ENCODE measurements at places on chromosomes 6 and 20.

DNA sequence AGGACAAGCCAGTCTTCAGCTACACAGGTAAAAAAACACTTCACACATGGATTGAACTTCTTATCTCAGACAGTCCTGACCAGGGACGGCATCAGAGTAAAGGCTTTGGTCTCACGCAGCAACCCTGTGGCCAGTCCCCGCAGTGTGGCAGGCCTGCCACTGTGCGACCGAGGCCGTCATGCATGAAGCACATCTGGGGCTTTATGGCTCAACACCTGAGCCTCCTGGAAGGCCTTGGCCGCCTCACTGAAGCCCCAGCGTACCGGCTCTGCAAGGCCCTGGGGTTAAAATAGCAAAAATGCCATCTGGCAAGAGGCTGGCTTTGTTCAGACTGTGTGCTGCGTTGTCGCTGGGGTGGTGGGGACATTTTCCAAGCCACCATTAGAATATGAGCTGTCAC is 32.8 kb downstream of the TBC1D7 start:
- DNase-seq = no peak

GRCh38 chr20:62752181-62752670 is 43.6 kb downstream of the NTSR1 start:
- DNase-seq = no peak

DNA sequence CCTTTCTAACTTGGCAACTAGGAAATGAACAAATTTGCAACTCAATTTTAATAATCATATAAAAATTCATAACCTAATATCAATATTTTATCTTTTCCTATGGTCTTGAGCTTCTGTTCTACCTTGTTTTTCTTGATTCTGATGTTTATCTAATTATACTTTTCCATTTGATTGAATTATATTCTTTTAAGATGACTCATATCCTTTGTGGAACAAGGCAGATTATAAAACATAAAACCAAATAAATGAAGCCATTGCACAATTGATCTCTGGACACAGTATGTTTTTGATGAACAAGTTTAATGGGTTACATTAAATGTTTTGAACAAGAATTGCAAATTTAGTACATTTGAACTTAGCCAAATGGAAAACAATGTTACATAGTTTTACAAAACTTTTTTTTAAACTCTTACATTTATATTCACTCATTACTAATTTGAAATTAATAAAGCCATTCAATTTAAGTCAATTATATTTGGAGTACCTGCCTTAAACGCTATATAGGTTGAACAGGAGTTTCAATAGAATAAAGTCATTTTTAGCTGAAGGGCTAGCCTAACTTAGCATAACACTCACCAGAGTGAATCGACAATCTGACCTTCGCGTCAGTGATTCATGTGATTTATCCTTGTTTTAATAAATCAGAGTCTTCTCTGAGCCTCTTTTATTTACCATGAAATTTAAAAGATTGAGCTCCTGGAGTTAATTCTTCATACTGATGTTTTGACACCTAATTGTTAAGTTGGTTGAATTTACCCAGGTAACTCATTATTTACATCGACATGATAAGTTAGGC is 3.8 kb downstream of the NCOA7 start:
- no peak for DNase-seq

DNA sequence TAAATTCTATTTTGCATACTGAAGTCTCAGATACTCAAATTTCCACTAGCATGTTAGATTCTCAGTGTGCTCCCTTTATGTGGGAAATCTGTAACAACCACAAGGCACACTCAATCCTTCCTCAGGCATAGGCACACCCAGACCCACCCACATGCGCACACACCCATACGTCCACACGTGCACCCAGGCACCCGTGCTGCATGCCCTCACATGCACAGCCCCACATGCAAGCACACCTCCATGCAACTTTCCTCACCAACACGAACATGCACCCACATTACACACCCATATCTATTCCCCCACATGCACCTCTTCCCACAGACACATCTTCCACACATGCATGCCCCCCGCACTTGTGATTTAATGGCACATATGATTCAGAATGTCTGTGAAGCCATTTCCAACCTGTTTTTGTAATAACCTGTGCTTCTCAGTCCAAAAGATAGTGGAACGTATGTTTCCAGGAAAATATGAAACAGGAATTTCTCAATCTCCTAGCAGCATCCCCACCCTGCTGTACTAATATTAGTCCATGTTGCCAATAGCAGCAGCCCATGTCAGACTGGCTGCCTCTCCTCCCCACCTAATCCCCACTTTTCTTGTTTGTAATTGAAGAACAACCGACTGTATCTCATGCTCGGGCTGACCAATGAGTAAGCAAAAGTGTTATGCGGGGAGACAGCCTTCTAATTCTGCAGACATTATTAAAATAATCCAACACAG is 11.3 kb upstream of the CYP24A1 start:
- DNase-seq = no peak

- no peak for DNase-seq
Observed at GRCh38 chr6:315921-316752, 23.9 kb downstream of the DUSP22 start.

DNA sequence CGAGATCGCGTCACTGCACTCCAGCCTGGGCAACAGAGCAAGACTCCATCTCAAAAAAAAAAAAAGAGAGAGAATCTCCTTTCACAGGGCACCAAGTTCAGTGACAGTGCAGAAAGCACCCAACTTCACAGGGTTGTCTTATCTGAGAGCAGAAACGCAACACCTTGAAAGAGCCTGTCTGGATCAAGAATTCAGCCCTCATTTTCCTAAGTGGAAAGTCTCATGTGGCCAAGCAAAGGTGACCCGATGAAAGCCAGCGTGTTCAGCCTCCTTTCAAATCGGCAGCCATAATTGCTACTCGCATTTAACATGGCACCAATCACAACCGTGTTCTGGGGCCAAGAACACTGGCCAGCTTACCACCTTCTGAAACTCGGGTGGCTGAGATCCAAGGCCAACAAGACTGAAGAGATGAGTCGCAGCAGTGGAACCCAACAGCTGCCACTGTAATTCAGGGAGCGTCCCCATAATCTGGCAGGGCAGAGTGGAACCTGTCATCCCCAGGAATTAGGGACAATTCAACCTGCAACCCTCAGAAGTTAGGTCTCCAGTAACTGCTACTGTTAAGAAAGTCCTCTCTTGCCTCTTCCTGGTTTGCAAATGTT is 536.7 kb upstream of the JARID2 start:
- DNase-seq = no peak

DNA sequence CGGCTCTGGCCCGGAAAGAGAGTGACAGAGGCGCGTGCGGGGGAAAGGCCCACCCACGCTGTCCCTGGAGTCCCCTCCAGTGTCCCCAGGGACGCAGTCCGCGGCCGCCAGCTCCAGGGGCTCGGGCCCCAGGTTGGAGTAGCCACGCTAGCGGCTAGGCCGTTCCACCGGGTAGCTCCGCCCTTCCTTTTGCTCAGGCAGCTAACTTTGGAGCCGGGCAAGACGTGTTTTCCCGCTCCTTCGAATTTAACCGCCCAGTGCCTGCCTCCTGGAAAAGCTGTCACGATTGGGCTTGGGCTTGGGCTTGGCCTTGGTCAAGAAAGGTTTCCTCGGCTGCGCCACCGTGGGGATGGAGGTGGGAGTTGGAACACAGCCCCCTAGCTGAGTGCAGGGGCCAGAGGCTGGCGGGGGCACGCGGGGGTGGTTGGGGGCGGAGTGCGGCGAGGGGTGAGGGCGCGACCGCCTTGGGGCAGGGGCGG is 4.7 kb downstream of the LINC00237 start:
- DNase-seq = no peak

- no peak for DNase-seq
Observed at GRCh38 chr6:130367767-130368166, 1.9 kb downstream of the TMEM200A start.

- no peak for DNase-seq
Observed at GRCh38 chr6:12436224-12436623, 146.1 kb downstream of the EDN1 start.

GRCh38 chr6:14134211-14134910 is 16.8 kb downstream of the CD83 start:
- no peak for DNase-seq

- no peak for DNase-seq
Observed at GRCh38 chr6:13814938-13815575, 700 bp upstream of the MCUR1 start.

DNA sequence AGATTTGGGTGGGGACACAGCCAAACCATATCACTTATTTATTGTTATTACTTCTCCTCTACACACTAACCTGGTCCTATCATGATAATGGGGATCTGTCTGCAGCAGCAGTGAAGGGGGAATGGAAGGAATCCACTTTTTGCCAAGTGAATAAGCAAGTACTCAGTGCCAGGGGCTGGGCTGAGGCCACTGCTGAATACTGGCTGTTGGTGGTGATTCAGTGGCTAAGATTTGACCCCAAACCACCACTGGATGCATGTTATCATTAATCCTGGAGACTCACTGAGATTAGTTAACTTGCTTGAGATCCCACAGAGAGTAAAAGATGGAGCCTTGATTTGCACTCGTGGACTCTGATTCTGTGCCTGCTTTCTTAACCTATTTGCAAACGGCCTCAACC is 127.7 kb downstream of the TSHZ2 start:
- DNase-seq = no peak

DNA sequence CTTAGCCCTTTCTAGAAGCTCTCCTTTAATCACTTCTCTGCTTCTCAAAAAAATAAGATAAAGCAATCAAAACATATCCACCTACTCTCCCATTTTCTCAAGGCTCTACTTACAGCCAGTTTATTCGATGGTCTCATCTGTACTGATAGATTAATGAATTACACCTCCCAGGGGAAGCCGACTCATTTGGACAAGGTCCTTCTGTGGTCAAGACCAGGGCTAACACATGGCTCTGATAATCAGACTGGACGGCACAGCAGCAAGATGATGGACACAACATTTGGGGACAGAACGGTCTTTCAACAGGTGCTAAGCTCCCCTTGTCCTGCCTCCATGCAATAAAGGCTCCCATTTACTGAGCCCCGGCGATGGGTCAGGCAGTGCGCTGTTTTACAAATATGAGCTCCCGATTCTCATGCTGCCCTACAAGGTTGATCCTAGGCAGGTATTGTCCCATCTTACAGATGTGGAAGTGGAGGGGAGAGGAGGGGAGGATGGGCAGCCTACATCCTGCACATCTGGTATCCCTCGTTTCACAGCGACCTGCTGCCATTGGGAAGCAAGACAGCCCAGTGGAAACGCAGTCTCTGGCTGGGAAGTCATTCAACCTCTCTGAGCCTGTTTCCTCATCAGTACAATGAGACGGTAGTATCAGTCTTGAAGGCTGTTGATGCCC is 15.7 kb downstream of the CPNE5 start:
- DNase-seq = no peak

- DNase-seq = no peak
Observed at GRCh38 chr6:37303891-37304503, 46.1 kb upstream of the TMEM217 start.

DNA sequence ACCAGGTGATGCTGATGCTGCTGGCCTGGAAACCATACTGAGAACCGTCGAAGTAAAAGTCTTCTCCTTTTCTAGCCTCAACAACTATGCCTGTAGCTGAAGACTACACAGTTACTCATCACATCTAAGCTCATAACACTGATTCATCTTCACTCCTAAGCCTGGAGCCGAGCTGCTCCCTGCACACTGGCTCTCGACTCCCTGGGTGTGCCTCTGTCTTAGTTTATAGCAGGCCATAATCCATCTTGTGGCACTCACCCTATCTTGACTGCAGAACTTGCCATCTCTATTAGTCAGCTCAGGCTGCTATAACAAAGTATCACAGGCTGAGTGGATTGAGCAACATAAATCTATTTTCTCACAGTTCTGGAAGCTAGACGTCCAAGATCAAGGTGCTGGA is 191.0 kb downstream of the UNC5CL start:
- no peak for DNase-seq

DNA sequence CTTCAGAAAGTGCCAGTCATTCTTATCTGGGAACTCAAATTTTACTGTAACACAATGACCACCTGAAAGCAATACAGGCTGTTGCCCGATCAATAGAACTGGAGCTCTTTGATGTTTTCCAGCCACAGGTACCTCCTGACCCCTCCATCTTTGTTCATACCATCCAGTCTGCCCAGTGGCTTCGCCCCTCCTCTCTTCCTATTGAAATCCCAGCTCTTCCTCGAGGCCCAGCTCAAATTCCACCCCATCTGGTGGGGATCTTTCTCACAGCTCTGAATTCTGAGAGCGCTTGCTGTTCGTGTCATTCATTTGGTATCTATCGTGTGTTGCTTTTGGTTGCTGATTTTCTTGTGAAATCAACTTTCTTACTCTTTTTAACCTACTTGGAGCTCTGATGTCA is 87.9 kb upstream of the CNKSR3 start:
- no peak for DNase-seq

- no peak for DNase-seq
Observed at GRCh38 chr6:12221856-12222255, 68.3 kb upstream of the EDN1 start.

DNA sequence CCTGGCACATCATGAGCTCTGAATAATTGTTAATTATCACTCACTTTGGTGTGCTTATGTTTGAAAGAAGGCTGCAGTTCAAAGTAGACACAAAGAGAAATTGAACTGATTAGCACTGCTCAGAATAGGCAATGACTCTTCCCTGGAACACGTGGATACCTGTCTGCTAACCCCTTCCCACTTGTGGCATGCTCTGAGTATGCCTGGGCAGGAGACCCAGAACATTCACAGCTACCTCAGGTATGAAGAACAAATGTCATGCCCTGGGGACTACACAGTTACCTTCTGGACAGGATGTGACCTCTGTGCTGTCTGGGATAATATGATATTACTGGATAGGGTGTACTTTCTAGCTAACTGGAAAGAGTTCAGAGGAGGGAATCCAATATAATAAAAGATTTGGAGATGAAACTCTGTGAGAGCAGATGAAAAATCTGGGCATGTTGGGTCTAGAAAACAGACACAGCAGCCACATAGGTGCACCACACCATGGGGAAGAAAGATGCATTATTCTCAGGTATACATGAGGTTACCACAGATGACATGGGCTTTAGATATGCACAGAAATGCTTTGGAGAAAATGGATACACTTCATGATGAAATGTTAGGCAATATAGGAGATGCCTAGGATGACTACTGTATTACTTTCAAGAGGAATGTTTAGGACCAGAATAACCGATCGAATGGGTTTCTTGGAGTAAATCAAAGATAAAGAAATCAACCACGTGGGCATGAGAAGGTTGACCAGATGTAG is 324.2 kb upstream of the PREP start:
- no peak for DNase-seq

- no peak for DNase-seq
Observed at GRCh38 chr20:57323034-57323433, 6.6 kb upstream of the SPO11 start.

DNA sequence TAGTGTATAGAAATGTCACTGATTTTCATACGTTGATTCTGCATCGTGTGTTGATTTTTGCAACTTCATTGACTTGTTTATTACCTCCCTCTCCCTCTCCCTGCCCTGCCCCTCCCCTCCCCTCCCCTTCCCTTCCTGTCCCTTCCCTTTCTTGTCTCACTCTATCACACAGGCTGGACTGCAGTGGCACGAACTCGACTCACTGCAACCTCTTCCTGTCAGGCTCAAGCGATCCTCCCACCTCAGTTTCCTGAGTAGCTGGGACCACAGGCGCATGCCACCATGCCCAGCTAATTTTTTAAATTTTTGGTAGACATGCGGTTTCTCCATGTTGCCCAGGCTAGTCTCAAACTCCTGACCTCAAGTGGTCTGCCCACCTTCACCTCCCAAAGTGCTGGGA is 19.2 kb upstream of the PPP1R14C start:
- DNase-seq = no peak

GRCh38 chr6:72720464-72720863 is 98.6 kb downstream of the KCNQ5 start:
- no peak for DNase-seq
